Left lung (tissue), 14 donors: ENCODE measurements at places on chromosomes 5 and 9.

GRCh38 chr5:151092762-151093161, 11.9 kb upstream of the TNIP1 start:
- DNase-seq: no peak

DNA sequence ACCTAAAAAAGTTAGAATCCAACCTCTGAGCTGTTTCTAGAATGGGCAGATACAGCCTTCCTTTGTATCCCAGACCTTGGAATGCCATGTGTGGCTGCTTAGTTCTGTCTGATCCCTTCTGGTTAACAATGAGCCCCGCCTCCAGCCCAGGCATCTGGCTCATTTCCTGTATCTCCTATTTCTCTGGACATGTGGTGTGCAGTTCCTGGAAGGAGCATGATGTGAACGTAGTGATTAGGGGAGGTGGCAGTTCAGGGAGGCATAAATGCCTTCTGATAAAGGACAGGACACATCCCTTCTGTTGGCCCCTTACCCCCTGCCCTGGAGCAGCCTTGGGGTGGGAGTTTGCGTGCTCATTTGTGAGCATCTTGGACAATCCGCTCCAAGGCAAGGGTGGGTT, 243.0 kb downstream of the ZSWIM6 start:
- DNase-seq: no peak

DNA sequence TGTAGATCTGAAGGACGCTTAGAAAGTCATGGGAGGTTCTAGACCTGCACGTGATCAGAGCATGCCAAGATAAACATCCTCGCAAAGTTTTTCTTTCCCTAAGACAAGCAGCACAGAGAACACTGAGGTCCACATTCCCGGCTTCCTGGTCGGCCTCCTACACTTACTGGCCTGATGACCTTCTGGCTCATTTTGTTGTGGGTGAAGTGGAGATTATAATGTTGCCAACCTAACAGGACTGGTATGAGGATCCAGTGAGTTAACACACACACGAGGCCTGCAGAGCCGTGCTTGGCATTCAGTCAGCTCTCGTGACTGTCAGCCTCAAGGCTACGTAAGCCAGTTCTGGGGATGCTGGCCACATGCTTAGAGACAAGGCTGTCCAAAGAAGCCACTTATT, 186.0 kb downstream of the TENT4A start:
- no peak for DNase-seq

- DNase-seq: no peak
These were observed 26.0 kb downstream of the GARNL3 start for GRCh38 chr9:127290561-127291065.

DNA sequence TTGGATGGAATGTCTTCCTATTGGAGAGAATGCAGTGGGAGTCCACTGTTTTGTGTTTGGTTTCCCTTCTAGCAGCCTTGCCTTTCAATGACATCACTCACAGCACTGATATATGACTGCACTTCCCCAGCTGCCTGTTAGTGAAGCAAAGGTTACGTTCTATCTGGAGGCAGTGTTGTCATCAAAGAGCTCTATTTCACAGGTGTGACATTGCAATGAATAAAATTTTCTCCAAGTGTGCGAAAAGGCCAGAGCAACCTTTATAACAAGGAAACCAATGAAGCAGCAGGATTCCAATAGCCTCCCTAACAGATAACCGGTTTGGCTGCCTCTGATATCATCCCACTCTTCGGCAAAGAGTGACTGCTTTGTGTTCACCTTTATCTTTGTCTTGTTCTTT, 523.5 kb upstream of the ZNF608 start:
- DNase-seq: no peak

DNA sequence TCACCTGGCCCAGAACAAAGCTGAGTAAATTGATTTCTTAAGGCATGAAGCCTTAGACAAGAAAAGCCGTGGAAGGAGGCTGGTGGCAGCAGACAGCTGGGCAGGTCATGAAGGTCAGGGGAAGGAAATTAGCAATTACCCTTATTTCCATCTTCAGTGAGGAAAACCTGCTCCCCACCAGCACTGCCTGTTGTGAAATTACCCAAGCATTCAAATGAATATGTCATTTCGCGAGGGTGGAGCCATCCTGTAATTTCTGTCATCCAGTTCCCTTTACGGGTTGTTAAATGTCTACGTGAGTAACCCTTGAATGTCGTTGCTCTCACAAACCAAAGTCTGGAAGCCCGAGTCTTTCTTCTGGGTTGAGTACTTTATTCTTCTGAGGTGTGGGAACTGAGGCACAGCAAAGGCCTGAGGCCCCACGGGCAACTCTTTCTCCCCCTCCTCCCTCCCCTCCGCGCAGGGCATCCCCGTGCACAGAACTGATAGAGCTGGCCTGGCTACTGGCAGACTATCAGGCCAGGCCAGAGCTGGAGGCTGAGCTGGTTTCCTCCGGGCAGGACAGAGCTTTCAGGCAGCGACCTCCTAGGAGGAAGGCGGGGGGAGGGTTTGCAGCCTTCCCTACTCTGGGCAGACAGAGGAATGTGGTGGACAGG, 22.0 kb upstream of the AK3 start:
- DNase-seq: peak; percentile 82

DNA sequence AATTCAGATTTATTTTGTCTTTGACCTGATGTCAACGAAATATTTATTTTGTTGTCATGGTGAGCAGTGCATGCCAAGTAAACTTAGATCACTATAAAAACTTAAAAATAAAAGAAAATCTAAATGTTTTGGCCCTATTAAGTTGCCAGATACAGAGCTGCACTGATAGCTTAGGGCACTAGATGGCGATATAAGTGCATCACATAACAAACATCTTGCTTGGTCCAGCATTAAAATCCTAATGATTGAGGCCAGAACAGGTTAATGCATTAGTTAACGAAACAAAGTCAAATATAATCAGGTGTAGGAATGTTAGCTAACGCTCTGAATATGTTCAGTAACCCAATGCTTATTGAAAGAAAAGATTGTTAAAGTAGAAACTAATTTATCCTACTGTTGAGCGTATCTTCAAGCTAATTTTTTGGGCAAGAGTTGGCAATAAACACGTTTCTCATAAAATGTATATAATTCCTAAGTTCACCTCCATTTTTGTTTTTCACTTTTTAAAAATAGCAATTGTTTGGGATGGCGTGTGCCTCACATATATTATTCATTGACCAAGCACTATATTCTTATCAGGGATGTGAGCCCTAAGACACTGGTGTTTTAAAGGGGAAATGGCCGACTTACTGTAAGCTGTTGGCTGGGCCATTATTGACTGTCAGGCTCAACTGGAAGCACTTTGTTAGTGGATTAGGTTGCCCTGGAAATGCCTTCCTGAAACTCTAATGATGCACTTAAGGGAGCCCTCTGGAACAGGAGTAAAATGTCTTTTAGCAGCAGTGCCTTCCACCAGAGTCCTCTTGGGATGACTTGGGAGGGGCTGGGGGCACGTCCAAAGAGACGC, 33.3 kb downstream of the KCTD16 start:
- DNase-seq: no peak

- no peak for DNase-seq
These were observed 33.3 kb upstream of the SLCO6A1 start for GRCh38 chr5:102532123-102532522.

GRCh38 chr5:124957063-124957462, 210.6 kb upstream of the ZNF608 start:
- no peak for DNase-seq

- DNase-seq: peak; percentile 49
These were observed 160.0 kb downstream of the C9orf152 start for GRCh38 chr9:110047955-110048402.

DNA sequence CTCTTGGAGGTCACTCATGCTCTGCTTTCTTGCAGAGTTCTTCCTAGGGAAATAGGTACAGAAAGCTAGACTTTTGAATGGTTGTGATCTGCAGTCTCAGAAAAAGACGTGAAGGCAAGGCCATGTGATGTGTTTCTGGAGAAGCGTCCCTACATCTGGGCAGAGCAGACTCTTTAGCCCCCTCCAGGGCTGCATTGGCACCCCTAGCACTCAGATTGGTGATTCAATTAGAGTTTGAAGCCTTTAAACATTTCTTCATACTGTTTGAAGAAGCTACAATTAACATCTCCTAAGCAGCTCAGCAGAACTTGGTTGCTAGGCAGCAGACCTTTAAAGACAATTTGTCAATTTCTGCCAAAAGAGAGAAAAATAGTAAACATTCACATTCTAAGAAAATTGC, 21.6 kb downstream of the JADE2 start:
- no peak for DNase-seq

DNA sequence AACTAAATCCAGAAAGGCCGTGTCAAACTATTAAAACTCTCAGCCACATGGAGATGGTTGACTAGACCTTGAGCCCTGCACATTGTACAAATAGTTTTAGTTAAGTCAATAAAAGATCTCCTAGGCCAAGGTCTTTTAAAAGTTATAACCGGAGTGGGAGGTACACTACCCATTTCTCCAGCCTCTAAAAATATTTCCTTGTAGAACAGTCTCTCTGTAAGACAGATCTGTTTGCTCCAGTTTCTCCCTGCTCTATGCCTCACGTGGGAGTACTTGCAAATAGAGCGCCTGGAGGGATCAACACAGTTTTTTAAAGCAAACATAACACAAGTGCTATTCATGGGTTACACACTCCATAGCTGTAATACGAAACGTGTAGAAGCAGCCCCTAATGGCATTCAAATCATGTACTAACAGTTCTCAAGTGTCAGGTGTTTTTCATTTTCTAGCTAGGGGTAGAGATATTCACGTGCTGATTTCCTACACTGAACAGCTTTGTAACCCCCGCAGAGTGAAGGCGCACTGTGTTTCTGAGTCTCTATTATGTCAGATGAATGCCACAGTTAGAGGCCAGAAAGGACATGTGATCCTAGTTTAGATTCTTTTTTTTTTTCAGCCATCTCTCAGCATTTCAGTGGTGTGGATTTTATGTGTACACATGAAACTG, 703.4 kb upstream of the GRAMD2B start:
- DNase-seq: peak; percentile 51

DNA sequence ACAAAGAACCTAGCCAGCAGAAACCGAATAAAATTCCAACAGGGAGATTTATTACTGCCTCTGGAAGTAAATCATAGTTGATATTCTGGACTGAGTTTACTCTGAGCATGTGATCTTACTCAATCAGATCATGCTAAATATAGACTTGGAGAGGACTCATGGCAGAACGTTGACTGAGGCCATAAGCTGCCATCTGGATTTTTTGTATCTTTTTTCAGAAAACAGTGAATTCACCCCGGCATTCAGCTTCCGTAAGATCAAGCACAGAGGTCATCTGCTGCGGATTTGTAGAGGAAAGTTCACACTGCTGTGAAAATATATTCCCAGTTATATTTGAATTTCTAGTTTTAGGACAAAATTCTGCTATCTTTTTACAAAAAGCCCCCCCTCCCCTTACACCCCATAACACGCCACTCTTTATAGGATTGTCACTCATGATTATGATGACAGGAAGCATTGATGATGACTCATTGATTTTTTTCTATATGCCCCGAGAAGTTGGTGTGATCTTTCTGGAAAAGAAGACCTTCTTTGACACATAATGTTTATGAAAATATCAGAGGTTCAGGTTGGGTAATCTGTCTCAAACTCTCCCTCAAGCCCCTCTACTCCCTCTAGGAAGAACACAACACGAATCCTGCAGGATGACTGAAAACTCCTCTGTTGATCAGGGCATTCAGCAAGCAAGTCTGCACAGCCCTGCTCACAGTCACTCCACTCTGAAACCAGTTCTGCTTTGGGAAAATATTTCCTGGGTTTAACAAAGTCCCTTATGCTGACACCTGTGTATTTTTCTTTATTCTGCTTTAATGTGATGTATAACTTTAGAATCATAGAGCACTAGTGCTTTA, 70.8 kb downstream of the NXNL2 start:
- DNase-seq: no peak

- no peak for DNase-seq
These were observed 32.0 kb downstream of the PLAC8L1 start for GRCh38 chr5:146073239-146073900.

DNA sequence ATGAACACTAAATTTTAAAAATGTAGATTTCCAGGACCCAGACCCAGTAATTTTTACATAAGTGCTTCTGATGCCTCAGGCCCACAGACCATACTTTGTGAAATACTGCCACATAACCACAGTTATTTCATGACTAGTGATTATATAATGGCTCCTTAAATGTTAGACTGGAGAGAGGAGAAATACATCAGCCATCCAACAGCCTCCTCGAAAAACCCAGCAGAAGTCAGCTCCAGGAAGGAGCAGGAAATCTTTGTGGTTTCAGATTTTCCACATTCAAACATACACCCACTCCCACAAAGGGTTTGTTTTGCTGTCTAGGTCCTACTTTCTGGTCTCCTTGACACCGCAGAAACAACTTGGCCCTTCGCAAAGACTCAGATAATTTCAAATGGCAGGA, 455.2 kb downstream of the DTWD2 start:
- no peak for DNase-seq

GRCh38 chr9:137031904-137032640, at the start of gene FUT7:
Gene FUT7 (minus strand): TSS chr9:137032088. CDS start chr9:137031991, 97 bp downstream.
- no peak for DNase-seq

DNA sequence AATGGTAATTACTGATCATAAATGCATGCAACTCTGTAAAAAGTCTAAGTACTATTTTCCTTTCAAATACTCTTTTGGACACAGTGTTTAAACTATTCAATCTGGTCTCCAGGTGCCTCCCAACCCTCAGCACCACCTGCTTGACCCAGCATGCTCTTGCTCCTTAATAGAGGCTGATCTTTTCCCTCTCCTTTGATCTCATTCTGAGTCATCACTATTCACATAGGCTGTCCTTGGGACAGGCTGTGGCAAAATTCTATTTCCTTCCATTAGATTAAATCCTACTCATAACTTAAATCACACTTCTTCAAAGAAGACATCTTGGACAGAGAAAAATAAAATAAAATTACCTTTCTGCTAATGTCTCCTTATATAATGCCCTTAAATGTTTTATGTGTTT, 199.4 kb upstream of the ST8SIA4 start:
- DNase-seq: no peak

- no peak for DNase-seq
These were observed 97.8 kb downstream of the GPR21 start for GRCh38 chr9:123131258-123131657.

DNA sequence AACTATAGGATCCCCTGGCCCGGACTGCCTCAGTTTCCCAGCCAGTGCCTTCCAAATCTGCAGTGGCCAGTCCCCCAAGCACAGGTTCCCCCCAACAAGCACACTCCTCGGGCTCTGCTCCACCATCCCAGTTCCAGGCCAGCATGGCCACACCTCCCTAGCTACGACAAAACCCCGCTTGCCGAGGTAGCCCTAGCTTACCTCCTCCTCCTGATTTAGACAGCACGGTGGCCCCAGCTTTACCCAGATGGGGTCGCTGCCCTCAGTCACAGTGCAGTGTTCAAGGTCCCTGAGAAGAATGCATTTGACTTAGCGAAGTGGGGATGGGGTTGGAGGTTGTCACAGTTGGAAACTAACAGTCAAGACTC, 40.8 kb upstream of the GARNL3 start:
- DNase-seq: no peak

- no peak for DNase-seq
These were observed 34.7 kb downstream of the SHOC1 start for GRCh38 chr9:111759762-111760639.

DNA sequence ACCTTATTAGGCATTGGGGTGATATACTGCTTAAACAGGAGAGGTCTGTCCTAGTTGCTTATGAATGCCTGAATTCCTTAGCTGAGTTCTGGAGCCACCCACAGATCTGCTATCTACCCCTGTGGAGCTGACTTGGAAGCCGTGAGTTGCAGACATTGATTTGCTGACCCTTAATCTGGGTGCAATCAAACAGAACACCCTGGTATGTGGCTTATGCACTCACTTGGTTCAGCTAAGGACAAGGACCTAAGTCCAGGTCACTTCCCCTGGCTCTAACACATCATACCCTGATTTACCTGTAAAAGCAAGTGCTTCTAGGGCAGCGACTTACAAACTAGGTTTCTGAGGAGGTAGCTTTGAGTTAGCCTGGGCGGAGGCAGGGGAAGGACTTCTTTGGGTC, 41.6 kb upstream of the TLR4 start:
- DNase-seq: no peak

GRCh38 chr9:89935801-89936200, 331.0 kb downstream of the GADD45G start:
- no peak for DNase-seq
